Activated naive CD4-positive, alpha-beta T cell treated with anti-CD3 and anti-CD28 coated beads for 36 hours (primary cell): ENCODE measurements at places on chromosomes 4 and X. TPM values are rescaled to one million over a fixed set of nuclear protein-coding genes. Genes with fewer than 3 reads are reported as not detected.
A peak's percentile ranks its signal among the peaks of the same experiment; 100 is the strongest.

The GASK1B gene
- total RNA-seq = not detected

The TBC1D9 gene
- 0.12 TPM for total RNA-seq

The RBMX2 gene
- 32.3 TPM for total RNA-seq

The POLA1 gene
- total RNA-seq = 38.7 TPM

The SH3TC1 gene
- 23.6 TPM for total RNA-seq

The GPR143 gene
- not detected for total RNA-seq

The HTN1 gene
- not detected for total RNA-seq

The MAGED4 gene
- 0.25 TPM for total RNA-seq

The CCSER1 gene
- total RNA-seq = not detected

The DUX4 gene
- total RNA-seq = not detected

The DRP2 gene
- 0.41 TPM for total RNA-seq

GRCh38 chr4:18318682-18319388 is 297.3 kb upstream of the LCORL start:
- H3K4me3 ChIP-seq = no peak overlapping the region
- no peak overlapping the region for H3K27ac ChIP-seq
- H3K27me3 ChIP-seq = peaks cover 15% of the 10 kb centered on the region
- H3K4me1 ChIP-seq = no peaks in the 10 kb centered on the region

- no peaks in the 10 kb centered on the region for H3K4me1 ChIP-seq
- H3K27ac ChIP-seq = no peak overlapping the region
- no peak for DNase-seq
- H3K36me3 ChIP-seq = no peaks in the 10 kb centered on the region
- H3K4me3 ChIP-seq = no peak overlapping the region
Observed at GRCh38 chr4:3851211-3851610, 85.0 kb downstream of the ADRA2C start.

GRCh38 chr4:134787315-134787714 is 585.7 kb upstream of the PABPC4L start:
- peaks cover 1% of the 10 kb centered on the region for H3K36me3 ChIP-seq
- DNase-seq = no peak
- no peaks in the 10 kb centered on the region for H3K27me3 ChIP-seq
- H3K27ac ChIP-seq = no peak overlapping the region

DNA sequence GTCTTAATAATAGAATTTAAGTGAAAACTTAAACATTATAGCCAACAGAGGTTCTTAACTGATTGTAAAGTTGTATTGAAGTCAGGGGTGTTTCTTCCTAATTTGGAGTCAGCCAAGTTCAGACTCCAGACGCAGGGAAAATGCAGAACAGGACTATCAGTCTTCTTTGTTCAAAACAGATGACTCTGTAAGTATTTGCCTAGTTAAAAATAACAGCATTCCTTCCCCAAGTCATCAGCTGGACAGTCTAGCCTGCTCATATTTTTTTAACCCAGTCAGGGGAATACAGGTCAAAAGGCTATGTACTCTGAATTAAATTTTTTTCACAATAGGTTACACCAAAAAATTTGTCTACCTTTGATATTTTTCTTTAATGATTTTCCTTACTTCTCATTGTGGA is 73.8 kb upstream of the DCLK2 start:
- no peaks in the 10 kb centered on the region for H3K36me3 ChIP-seq
- peaks cover 18% of the 10 kb centered on the region for H3K27me3 ChIP-seq
- no peaks in the 10 kb centered on the region for H3K4me1 ChIP-seq

DNA sequence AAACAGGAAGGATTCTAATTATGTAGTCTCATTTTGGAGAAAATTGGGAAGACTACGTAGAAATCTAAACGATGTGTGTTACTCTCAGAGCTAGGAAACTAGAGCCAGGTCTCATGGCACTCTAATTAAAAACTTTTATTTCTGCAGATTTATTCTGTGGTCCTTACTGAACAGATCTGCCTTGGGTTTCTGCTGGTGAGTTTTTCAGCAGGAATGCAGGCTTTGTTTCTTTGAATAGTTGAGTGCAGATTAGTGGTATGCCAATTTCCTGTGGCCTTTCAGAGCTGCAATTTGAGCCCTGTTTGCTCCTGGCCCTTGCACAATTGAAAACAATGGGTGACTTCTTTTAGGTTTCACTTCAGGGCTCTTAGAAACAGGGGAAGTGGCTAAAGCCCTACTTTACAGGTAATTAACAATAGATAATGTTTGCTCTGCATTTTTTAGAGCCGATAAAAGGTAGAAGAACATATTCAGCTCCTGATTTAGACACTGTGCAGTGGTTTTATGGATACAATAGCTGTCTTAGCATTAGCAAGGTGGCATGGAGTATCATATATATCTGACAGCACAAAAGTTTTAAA is 21.8 kb downstream of the SPRY1 start:
- no peaks in the 10 kb centered on the region for H3K36me3 ChIP-seq
- H3K4me3 ChIP-seq = no peak overlapping the region
- peaks cover 52% of the 10 kb centered on the region for H3K4me1 ChIP-seq
- no peak for DNase-seq
- no peaks in the 10 kb centered on the region for H3K27me3 ChIP-seq

- H3K4me1 ChIP-seq = no peaks in the 10 kb centered on the region
- no peaks in the 10 kb centered on the region for H3K36me3 ChIP-seq
- H3K27me3 ChIP-seq = no peaks in the 10 kb centered on the region
- no peak overlapping the region for H3K4me3 ChIP-seq
- H3K27ac ChIP-seq = no peak overlapping the region
Observed at GRCh38 chr4:38752941-38753806, 29.6 kb downstream of the TLR10 start.

GRCh38 chr4:25813448-25814106 is 49.2 kb downstream of the SEL1L3 start:
- H3K27me3 ChIP-seq = no peaks in the 10 kb centered on the region
- H3K27ac ChIP-seq = no peak overlapping the region
- H3K4me1 ChIP-seq = peaks cover under 1% of the 10 kb centered on the region
- peaks cover 23% of the 10 kb centered on the region for H3K36me3 ChIP-seq
- H3K4me3 ChIP-seq = no peak overlapping the region
- DNase-seq = no peak

DNA sequence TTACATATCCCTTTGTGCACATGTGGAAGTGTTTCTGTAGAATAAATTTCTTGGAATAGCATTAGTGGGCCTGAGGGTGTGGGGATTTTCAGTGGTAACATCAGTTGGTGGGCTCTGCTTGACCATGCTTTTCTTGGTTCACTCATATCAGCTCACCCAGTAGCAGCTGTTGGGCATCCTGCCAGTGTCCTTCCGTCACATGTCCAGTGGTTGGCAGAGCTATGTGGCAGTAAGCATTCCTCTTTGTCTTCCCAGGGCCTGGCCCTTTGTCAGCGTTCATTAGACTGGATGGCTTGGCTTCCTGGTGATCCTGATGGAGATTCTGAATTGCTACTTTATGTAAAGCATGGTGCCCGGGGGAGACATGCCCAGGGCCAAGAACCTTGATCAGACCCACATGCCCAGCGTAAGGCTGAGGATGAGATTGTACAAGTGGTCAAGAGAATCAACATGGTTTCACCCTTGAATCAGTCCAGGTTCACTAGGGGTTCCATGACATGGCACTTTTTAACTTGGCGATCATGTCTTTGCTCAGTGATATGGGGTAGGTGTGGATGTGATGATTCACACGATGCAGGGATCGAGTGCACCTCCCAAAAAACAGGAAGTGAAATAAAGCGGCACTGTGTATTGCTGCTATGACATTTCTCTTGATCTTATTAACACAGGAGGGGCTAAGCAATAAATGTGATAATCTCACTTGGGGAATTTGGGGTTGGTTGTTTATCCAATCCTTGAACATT is 72.1 kb upstream of the IGFBP7 start:
- no peaks in the 10 kb centered on the region for H3K36me3 ChIP-seq
- no peak for DNase-seq
- no peaks in the 10 kb centered on the region for H3K4me1 ChIP-seq

GRCh38 chr4:39621582-39621981 is 17.1 kb downstream of the SMIM14 start:
- no peak overlapping the region for H3K4me3 ChIP-seq
- no peak for DNase-seq
- peaks cover 10% of the 10 kb centered on the region for H3K4me1 ChIP-seq
- no peaks in the 10 kb centered on the region for H3K36me3 ChIP-seq

- no peaks in the 10 kb centered on the region for H3K36me3 ChIP-seq
- H3K4me3 ChIP-seq = peak overlapping the region; percentile 21
- no peak overlapping the region for H3K27ac ChIP-seq
- peak; percentile 53 for DNase-seq
Observed at GRCh38 chrX:119758731-119759247, 401 bp downstream of the SOWAHD start.
